ENCODE measurements at places on chromosomes 13 and 19.

DNA sequence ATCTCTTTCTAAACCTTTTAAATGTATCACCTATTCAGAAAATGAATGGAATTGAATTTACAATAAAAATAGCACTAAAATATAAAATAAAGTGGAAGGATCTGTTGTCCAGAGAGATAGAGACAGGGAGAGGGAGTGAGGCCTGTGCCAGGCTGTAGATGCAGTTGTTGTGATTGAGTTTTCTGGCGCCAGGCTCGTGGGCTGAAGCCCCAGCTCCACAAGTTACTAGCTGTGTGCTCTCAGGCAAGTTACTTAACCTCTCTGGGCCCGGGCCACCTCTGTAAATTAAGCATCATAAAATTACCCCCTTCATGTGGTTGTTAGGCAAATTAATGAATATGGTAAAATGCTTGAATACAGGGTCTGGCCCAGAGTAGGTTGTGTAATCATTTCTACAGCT lies 52.3 kb upstream of the USP29 start:
- no peak for DNase-seq

DNA sequence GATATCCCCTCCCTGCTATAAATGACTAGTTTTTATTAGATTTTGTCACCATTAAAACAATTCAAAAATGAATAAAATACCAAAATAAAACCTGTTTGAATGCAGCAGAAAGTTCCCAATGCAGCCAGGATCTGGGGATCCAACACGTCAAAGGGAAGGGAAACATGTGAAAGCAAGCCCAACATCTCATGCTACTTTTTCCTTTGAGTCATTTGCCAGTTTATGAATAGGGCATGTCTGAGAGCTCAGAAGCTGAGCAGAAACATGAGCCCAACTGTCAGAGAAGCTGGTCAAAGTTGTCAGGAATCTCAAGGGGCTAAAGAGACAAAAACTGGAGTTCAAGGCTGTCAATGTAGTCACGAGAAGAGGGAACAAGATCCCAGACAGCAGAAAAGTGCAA lies 526.4 kb downstream of the KLF5 start:
- DNase-seq = no peak

- no peak for DNase-seq
Observed at GRCh38 chr13:58950911-58951310, 1212.8 kb downstream of the DIAPH3 start.

DNA sequence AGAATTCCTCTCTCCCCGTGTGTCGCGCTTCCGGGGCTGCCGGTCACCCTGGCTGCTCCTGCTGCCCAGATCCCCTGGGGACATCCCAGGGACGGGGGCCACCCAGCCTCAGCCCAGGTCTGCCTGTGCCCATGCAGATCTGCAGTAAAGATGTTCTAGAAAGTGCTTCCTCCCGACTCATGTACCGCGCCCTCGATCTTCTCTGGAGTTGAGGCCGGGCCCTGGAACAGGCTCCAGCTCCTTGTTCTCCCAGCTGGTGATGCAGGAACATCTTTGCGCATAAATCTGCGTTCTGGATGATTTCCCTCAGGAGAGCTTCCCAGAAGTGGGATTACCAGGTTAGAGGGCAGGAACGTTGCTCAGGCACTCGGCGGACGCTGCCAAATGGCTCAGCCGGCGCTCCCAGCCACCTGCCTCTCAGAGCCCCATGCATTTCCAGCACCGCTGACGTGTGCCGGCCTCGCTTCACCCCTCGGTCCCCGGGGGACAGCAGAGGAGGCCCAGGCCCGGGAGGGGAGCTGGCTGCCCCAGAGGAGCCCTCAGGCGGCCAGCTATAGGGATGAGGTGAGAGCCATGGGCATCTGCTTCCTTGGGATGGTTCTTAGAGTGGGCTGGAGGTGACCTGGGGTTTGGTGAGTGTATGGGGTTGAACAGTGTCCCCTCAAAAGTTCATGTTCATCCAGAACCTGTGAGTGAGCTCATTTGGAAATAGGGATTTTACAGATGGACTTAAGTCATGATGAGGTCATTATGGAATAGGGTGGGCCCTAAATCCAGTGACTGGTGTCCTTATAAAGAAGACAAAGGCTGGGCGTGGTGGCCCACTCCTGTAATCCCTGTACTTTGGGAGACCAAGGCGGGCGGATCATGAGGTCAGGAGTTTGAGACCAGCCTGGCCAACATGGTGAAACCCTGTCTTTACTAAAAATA lies 42.6 kb downstream of the CRTC1 start:
- DNase-seq = no peak

DNA sequence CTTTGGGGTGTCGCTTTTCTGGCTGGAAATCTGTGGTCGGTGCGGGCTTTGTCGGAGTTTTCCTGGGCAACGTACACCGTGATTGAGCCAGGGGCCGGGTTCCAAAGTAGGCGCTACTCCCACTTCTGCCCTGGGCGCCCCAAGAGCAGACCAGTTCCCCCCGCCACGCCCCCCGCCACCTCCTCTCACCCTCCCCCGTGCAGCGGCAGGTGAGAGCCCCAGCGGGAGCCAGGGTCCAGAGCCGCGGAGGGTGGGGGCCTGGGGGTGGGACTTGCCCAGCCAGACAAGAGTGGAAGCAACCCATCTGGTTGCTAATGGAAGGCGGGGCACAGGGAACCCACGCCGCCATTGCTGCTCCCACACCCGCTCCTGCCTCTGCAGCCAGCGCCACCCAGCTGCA lies 2195.9 kb downstream of the PCDH9 start:
- DNase-seq = no peak

GRCh38 chr13:85879014-85879413 lies 79.8 kb upstream of the SLITRK6 start:
- DNase-seq = no peak

- DNase-seq = no peak
Observed at GRCh38 chr19:51161266-51161665, 19.2 kb downstream of the SIGLEC7 start.

Measured in femur (tissue), 1 donor.